ENCODE measurements at places on chromosomes 4 and X. TPM values are rescaled to one million over a fixed set of nuclear protein-coding genes. Genes with fewer than 3 reads are reported as not detected.

Gene FRMPD3
- 0.55 TPM for polyA plus RNA-seq

Gene YIPF6
- 42.8 TPM for polyA plus RNA-seq

- no peak for DNase-seq
These were observed 60.1 kb downstream of the GATB start for GRCh38 chr4:151700566-151701316.

GRCh38 chr4:143253166-143253565, 68.4 kb downstream of the USP38 start:
- DNase-seq: no peak

DNA sequence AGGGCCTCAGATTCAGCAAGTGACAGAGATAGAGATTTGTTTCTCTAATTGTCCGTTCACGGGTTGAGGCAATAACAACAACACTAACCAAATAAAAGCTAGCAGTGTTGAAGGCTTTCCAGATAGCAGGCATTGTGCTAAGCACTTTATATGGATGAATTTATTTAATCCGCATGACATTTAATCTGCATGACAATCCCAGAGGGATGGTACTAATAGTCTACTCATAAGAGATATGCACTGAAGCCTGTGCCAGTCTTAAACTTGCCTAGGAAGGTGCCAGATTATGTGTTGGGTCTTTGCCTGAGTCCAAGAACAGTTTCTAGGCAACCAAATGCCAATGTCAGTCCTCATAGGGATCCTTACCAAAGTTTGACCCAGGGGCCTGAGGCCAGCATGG, 37.7 kb upstream of the FAT1 start:
- DNase-seq: no peak

GRCh38 chr4:9894644-9895332, 113.4 kb downstream of the DRD5 start:
- no peak for DNase-seq

GRCh38 chr4:63105839-63106238, 1303.4 kb downstream of the TECRL start:
- DNase-seq: no peak
